CD4-positive, alpha-beta T cell treated with Interleukin-2 at 100 ng/mL for 4 hours (primary cell): ENCODE measurements at places on chromosomes 7 and 10.

DNA sequence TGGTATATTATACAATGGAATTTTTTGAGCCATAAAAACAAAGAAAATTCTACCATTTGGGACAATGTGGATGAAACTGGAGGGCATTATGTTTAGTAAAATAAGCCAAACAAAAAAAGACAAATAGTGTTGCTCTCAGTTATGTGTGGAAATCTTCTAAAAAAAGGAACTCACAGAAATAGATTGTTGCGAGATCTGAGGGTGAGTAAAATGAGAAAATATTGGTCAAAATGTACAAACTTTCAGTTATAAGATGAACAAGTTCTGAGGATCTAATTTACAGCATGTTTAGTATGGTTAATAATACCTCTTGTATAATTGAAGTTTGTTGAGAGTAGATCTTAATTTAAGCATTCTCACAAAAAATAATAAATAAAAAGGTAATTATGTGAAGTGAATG, 291.2 kb downstream of the KIF20B start:
- no peak for DNase-seq

DNA sequence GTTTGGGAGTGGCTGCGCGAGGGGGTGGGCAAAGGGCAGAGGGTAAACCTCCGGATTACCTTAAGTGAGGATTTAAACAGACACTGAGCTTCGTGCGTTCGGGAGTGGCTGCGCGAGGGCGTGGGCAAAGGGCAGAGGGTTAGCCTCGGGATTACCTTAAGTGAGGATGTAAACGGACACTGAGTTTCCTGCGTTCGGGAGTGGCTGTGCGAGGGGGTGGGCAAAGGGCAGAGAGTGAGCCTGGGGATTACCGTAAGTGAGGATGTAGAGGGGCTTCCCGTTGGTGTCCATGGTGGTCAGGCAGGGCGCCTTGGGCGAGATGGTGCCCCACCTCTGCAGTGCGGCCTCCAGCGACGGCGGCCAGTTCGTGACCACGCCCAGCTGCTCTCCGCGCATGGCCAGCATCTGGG, 275.8 kb downstream of the DIP2C start:
- DNase-seq: no peak

DNA sequence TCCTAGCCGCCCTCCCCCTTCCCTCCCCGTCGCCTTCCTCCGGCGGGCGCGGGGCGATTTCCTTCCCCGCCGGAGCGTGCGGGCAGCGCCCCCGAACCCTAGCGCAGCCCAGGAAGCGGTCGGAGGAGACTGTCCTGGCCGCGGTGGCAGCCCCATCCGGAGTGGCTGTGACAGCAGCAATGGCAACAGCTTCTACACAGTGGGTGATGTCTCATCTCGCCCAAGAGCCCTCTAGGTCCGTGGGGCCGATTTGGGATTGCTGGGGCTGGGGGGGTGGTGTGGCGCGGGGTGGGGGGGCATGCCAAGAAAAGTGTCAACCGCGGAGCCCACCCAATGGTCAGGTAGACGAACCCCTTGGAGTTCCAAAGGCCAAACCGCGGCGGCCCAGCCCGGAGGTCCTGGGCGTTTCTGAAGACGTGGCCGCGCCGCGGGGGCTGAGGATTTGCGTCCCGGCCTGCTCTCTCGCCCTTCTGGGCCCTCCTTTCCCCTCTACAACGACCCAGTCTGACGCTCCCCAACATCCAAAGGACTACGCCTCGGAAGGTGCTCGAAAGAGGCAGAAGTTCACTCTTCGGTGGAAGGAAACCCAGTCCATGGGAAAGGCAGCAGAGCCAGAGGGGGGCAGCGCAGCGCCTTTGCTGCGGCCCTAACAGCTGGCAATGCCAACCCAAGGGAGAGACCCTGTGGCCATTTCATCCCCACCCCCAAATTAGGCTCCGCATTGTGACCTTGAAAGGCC, 603 bp upstream of the TWIST1 start:
- DNase-seq: no peak

DNA sequence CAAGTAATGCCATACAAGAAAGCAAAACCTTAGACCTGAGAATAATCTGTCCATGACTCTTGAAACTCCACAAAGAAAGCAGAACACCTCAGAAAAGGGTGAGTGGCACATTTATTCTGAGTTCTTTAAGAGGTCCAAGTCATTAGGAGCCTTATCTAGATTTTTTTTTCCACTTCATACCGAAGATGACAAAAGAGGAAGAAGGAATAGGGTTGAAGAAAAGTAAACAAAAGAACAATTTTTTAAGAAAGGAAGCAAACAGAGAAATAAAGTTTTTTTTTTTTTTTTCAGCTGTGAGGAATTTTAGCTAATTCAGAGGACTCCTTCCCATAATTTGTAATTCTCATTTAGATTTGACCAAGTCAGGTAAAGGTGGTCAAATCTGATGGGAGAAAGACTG, 13.1 kb upstream of the MTPN start:
- DNase-seq: no peak

DNA sequence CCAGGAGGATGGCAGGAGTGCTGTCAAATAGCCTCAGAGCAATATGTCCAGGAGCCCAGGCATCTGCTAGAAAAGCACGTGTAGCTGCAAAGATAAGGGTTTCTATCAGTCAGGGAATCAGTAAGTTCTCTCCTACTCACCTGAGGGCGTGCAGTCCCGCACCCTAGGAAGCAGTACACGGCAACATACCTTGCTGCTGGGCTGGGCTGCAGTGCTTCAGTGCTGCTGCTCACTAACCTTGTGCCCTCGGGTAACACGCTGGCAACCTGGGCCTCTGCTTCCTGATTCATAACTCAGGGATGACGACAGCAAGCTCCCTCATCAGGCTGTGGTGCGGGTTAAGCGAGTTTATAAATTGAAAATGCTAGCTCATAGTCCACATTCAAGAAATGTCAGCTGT, 29.5 kb upstream of the CCNY start:
- no peak for DNase-seq

DNA sequence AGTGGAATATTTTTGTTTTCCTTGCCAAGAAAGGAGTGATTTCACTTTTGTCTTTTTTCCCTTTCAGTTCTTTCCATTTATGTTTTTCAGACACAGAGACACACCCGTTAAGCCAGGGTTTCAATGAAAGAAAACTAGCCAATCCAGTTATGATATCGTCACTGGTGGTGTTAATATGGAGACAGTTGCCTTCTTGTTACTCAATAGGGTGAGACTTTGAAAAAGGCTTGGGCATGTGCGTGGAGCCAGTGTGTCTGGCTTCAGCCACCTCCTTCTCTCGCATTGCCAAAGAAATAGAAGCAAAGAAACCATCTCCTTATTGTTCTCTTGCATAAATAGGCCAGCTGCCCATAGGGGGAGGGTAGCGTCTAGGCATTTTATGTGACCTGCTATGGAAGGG, 84.1 kb upstream of the DLX6 start:
- no peak for DNase-seq

- no peak for DNase-seq
Observed at GRCh38 chr10:78524941-78525340, 491.3 kb downstream of the RPS24 start.

DNA sequence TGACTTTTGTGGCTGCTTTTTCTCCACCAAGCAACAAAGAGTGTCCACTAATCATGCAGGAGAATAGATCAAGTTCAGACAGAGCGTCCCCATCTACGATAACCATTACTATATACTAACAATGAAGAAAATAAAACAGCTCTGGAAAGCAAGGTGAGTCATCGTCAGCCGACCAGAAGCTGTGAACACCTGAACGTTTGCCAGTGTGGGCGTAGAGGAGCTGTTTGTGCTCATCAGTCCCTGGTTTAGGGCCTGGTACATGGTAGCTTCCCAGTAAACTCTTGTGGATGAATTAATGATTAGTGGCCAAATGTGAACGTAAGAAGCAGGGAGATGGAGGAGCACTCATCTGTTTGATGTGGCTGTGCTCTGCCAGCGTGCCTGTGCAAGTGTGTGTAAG, 180.7 kb downstream of the EVX1 start:
- no peak for DNase-seq

DNA sequence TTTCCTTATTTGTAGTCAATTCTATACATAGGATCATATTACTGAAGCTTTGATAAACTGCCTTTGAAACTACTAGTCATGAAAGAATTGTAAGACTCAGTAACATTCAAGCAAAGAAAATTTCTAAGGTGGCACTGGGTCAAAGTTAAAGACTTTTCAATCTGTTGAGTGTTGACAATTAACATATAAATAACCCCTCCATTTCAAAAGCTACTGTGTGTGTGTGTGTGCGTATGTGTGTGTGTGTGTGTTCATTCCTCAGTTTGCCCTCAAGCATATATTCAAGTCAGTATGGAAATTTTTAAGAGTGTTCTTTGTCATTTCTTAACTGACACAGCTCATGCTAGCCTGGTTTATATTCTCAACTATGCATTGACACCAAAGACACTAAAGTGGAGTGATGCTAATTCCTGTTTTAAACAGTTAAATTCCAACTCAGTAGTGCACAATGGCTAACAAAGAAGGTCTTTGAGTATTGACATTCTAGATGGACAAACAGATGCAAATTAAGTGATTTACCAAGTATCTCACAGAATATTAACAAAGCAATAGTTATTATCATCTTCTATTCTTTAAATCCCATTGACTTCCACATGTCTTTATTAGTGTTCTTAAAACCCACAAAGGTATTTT, 314.8 kb upstream of the GRM3 start:
- no peak for DNase-seq

DNA sequence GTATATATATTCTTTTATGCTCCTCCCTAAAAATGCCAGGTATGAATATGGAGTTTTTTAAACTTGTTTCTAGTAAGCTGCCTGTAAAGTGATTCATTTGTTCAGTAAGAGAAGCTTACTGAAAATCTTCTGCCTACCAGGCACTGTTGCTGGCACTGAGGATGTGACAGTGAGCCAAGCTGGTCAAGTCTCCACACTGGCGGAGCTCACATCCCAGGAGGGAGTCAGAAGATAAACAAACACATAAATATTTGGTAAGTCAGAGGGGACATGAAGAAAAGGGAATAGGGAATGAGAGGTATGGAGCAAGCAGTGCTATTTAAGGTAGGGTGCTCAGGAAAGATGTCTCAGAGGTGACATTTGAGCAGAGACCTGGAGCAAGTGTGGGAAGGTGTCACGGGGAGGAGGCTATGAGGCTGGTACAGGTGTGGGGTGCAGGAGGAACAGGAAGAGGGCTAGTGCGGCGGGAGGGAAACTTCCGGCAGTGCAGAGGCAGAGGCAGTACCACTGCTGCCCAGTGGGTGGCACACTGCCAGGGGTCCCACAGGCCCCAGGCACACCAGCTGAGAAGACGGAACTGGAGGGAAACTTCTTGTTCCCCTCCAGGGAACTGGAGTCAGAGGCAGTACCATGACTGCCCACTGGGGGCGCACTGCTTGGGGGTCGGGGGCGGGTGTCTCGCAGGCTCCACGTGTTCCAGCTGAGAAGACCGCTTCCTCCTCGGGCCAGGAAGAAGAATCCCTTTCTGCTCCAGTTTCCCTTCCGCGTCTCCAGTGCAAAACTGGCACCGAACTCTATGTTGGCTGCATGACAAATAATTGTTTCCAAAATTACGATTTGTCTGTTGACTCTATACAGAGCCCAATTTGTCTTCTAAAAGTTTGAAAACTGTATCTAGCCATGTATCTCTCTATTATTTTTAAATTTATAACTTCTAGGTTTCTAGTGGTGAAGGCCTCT, 161.0 kb downstream of the TEX36 start:
- no peak for DNase-seq

- DNase-seq: no peak
Observed at GRCh38 chr7:88668591-88668990, 90.9 kb upstream of the ZNF804B start.
